Psoas muscle (tissue), 8 donors: ENCODE measurements at places on chromosomes 7 and 10. TPM values are rescaled to one million over a fixed set of nuclear protein-coding genes. Genes with fewer than 3 reads are reported as not detected.

OR6V1 gene
- total RNA-seq: not detected

EIF5AL1 gene
- total RNA-seq: 0.90 TPM

CH25H gene
- total RNA-seq: 1.1 TPM

GRCh38 chr7:78473021-78473420 lies 674.4 kb downstream of the PHTF2 start:
- no peak for DNase-seq
